ENCODE measurements at places on chromosomes 3 and 15.

DNA sequence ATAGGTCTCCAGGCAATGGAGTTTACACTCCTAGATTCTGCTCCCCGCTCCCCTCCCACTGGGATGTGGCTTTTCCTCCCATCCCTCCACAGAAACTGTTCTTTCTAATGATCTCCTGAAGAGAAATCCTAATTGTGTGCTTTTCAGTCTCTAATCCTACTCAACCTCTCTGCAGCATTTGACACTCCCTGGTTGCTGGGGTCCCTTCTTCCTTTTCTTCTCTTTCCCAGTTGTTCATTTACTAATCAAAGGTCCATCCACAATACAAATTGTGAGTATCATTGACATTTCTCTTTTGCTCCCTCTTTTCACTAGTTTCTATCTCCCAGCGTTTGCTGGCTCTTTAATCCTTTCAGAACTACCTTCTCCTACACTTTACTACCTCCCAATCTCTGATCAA lies 6.5 kb upstream of the MYH15 start:
- DNase-seq = no peak

DNA sequence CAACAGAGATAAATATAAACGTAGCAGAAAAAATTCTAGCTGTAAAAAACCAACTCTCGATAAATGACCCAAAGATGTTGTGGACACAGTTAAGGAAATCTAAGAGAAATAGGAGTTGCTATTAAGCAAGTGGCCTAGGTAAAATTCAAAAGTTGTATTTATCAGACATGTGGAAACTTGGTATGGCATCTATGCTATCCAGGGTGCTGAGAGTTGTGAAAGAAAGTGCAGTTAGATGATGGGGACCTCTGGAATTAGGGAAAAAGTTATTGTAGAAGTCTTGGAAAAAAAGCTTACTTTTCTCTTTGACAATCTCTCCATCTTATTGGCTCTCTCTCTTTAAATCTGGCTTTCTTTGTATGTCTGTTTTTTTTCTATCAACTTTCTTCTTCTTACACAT lies 1090.9 kb downstream of the TBL1XR1 start:
- DNase-seq = no peak

DNA sequence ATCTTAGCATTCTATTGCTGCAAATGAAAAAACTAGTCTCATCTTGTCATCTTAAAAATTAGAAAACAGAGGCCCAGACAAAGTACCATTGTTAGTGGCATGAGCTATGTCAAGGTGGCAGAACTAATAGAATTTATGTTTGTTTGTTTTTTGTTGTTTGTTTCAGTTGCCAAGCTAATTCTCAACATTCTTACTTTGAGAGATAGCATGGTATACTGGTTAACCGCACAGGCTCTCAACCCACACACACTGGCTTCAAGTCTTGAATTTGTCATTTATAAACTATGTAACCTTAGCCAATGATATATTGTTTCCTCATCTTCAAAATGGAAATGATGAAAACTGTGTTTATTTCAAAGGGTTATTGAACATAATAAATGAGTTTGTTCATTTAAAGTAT lies 367.6 kb upstream of the PLSCR5 start:
- DNase-seq = no peak

- DNase-seq = no peak
These were observed 40.5 kb upstream of the CDV3 start for GRCh38 chr3:133532951-133533350.

DNA sequence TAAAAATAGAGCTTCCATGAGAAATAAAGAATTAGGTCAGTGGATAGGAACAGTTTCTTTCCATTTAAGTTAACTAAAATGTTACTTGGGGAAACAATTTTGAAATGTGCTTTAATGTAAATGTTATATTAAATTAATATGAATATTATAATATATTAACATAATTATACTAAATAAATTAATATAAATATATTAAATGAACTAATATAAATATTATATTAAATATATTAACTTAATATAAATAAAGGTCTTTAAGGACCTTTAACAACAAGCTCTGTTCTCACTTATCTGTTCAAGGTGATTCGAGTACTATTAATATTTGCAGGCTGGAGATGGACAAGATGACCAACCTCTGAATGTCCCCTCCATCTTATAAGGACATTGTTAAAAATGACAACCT lies 100.6 kb downstream of the MAGI1 start:
- no peak for DNase-seq

- DNase-seq = no peak
These were observed 65.7 kb downstream of the TJP1 start for GRCh38 chr15:29756358-29757267.

DNA sequence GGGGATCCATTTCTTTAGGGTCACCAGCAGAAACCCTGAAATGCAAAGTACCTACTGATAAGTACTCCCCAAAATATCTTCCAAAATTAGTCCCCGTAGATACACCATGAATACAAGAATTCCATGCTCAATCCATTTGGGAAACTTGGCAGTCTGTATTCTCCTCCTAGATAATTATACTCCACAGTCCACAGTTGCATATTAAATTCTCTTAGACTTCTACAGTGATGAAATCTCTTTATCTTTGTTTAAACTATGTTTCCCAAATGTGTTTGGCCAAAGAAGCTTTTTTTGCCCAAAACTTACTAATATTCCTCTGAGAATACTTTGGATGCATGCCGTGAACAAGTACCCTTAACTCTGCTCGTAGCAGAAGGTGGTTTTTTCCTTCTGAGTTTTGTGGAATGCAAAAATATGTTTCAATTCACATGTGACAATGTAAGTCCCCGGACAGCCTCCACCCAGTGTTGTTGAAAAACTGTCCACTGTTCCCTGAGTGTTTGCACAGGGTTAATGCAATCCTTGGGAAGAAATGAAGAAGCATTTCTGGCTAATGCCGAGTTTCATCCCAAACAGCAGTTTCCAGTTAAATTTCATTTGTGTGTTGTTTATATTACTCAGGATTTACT lies 126.7 kb downstream of the ARNT2 start:
- no peak for DNase-seq

DNA sequence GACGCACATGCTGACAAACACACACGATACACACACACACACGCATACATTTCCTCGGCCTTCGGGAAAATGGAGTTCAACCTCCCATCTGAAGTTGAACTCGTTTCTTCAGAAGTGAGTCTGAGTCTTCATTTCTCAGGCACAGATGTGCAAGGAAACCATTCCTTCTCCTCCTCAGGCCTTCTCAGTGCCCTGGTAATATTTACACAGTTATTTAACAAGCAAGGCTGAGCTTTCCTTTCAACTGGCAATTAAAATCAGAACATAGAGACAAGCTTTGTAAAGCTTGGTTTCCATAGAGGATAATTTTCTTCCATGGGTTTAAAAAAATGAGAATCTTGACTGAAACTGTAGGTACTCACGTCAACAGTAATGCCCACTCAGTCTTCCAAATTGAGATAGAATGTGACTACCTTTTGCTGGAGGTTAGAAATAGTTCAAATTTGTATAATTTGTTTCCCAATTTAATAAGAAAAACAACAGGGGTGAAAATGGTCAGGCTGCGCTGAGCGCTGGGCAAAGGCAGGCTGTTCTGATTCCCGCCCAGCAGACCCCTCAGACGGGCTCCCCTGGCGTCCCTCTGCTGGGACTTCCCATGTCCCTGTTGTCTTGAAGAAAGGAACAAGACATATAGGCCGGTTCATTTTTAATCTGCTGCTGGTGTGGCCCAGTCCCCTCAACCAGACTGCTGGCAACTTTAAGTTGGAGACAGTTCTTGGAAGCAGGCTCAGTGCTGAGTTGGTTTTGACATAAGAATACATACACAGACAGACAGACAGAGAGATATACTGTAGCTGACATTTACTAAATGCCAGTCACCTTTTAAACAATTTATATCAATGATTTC lies 174.3 kb downstream of the XXYLT1 start:
- DNase-seq = no peak

DNA sequence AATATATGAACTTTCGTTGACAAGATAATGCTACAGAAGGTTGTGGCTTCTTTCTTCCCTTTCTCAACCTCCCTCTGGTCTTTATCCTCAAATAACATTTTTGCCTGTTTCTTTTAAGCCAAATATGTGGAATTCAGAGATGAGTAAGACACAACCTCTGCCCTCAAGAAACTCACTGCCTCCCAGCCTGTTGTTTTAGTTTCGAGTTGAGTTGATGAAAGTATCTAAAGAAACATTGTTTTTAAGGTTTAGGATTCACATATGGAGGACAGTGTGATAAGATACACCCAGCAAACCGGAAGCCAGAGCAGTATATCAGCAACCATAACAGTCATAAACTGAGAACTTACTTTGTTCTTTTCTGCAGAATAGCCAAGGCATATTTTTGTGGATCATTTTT lies 218.6 kb downstream of the THSD4 start:
- DNase-seq = no peak

- no peak for DNase-seq
These were observed 150.2 kb downstream of the IMPG2 start for GRCh38 chr3:101170062-101170771.

DNA sequence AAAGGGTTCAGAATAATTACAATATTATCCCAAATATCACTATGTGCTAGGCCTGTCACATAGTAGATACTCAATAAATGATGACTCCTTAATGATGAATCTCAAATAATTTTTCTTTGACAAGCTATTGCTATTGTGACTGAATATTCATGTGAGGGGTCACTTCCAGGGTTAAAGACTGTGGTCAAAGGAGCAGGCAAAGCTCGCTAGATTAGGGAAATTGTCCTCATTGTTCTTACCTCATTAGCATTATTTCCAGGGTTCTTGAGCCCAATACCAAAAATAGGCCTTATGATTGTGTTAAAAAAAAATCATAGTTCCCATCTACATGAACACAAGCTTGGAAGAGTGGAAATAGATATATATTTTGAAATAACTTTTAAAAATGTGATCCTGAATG lies 252.2 kb downstream of the GAP43 start:
- DNase-seq = no peak

- DNase-seq = no peak
These were observed 814.6 kb downstream of the AGBL1 start for GRCh38 chr15:86894269-86894668.

DNA sequence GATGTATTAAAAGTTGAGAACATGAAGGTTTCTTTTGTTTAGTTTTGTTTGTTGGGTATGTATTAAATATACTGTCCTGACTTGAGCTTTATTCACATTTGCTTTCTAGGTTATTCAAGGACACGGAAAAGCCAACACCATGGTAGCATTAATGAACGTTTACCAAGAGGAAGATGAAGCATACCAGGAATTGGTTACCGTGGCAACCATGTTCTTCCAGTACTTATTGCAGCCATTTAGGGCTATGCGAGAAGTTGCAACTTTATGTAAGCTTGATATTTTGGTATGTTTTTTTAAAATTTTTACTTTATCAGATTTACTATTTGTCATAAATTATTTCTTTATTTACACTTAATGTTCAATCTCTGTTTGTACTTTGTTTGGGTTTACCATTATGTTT lies 3.6 kb downstream of the WHAMM start:
- no peak for DNase-seq

DNA sequence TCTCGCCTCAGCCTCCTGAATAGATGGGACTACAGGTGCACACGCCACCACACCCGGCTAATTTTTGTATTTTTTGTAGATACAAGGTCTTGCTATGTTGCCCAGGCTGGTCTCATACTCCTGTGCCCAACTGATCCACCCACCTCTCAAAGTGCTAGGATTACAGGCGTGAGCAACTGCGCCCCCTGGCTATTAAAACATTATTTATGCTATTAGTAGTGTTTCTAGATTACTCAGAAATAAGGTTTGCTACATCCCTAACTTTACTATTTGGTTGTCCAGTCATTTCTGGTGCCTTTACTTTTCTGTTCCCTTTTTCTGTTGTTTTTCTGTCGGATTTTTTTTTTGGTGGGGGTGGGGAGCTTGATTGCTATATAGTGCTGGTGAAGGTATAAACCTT lies 393.6 kb upstream of the TPM1 start:
- DNase-seq = no peak

DNA sequence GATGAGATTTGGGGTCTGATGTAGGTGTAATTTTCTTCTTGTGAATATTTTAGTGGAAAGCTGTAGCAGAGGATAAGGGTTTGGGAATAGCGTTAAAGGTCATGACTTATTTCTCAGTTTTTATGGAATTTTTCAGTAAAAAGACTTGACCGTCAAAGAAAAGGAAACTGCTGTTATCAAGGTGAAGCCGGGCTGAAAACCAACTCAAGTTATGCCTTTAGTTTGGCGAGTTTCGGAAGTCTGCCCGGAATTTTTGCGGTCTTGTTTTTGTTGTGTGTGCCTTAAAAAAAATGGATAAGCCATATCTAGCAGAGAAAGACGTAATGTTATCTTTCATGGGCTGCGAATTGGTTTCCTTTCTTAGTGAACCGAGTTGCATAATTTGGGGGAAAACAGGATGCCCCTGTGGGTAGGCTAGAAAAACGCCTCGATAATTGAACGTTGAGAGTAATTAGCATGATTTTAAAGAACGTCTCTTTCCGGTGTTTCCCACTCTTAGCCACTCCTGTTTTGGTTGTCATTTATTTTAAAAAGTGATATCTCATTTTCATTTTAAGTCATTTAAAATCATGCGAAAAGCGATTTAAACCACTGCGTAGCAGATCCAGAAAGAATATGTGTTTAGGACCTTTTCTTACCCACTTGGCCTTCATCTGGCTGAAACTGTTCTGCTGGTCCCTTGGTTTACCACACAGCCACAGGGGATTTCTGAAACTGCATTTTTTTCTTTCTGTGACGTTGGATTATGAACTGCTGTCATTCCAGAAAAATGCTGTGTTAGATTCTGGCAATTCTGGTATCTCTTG lies 1.1 kb downstream of the NFKBIZ start:
- DNase-seq = peak; percentile 31

DNA sequence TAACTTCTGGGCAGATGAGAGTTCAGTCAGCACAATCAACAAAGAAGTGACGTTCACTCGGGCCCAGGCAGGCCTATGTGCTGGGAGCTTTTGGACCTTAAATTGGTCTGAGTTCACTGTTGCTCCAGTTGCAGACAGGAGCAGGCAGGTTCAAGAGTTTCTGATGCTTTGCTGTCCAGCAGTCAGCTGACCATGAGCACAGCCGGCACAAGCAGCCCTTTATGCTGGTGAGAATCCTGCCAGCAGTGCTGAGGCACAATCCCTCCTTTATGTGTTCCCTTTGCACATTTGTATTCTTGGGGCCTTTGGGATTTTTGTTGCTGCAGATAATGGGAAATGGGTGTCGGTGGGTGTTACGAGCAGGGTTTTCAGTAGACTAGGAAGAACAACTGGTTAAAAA lies 81.2 kb upstream of the GOLGA8J start:
- no peak for DNase-seq

- DNase-seq = no peak
These were observed 377.7 kb upstream of the GOLIM4 start for GRCh38 chr3:168473334-168473890.

GRCh38 chr15:81111510-81112470 lies 22.3 kb upstream of the CFAP161 start:
- DNase-seq = no peak

DNA sequence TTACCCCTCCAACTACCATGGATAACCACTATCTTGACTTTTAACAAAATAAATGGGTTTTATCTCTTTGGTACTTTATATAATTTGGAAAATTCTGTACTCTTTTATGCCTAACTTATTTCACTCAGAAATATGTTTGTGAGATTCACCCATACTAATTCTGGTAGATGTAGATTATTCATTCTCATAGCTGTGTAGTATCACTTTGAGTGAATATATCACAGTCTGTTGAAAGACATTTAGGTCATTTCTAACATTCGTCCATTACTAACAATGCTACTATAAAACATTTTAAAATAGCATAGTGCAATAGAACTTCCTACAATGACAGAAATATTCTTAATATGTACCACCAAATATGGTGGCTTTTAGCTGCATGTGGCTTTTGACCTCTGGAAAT lies 542.4 kb downstream of the RBMS3 start:
- DNase-seq = no peak

- no peak for DNase-seq
These were observed 71.8 kb upstream of the SCN5A start for GRCh38 chr3:38721207-38721772.

- DNase-seq = no peak
These were observed 17.5 kb downstream of the ABI3BP start for GRCh38 chr3:100975714-100976113.
